ENCODE measurements at places on chromosomes 16 and 17. TPM values are rescaled to one million over a fixed set of nuclear protein-coding genes. Genes with fewer than 3 reads are reported as not detected.
A peak's percentile ranks its signal among the peaks of the same experiment; 100 is the strongest.

GRCh38 chr16:27410761-27411160 is 8.8 kb downstream of the IL21R start:
- DNase-seq: no peak

Gene PRSS53
- total RNA-seq: 4.0 TPM

Gene SCN4A
- 0.60 TPM for total RNA-seq

DNA sequence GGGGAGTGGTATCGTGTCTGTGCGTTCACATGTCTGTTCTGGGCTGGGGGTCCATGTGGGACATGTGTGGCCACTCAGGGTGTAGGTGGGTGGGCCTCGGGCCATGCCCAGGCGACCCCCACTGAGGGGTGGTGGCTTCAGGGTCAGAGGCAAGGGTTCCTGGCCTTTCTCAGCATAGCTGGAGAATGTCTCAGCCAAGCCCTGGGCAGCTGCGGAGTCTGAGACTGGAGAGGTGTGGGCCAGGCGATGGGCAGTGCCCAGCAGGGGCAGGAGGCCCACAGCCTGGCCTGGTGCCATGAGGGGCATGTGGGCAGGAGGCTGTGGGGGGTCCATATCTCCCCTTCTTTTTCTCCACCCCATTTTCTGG is 1.2 kb downstream of the FSCN2 start:
- no peak for DNase-seq

- DNase-seq: no peak
Measured at GRCh38 chr16:89404561-89404960, 85.8 kb downstream of the ANKRD11 start.

- no peak for DNase-seq
Measured at GRCh38 chr16:53708490-53708889, 4.5 kb downstream of the FTO start.

DNA sequence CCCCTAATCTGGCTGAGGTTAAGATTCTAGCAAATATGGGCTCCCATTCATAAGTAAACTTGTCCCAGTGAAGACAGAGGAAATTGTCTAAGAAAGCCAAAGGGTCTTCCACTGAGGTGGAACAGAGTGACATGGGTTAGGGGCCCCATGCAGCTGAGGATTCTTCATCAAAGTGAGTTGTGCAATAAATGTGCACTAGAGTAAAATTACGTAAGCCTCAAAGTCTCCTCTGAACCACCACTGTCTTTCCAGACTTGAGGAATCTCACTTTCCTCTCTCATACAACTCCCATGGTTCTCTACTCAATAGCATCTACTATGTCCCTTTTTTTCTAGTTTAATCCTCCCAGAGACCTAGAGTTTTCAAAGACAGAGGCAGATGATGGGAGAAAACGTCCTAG is 132.4 kb downstream of the CA10 start:
- DNase-seq: no peak

Gene FOXN1
- 0.34 TPM for total RNA-seq

Gene PRSS27
- total RNA-seq: 7.6 TPM

Gene TMEM238L
- total RNA-seq: not detected

Gene KCNJ16
- total RNA-seq: 0.29 TPM

- DNase-seq: no peak
Measured at GRCh38 chr17:57899822-57900221, 50.0 kb upstream of the MRPS23 start.

DNA sequence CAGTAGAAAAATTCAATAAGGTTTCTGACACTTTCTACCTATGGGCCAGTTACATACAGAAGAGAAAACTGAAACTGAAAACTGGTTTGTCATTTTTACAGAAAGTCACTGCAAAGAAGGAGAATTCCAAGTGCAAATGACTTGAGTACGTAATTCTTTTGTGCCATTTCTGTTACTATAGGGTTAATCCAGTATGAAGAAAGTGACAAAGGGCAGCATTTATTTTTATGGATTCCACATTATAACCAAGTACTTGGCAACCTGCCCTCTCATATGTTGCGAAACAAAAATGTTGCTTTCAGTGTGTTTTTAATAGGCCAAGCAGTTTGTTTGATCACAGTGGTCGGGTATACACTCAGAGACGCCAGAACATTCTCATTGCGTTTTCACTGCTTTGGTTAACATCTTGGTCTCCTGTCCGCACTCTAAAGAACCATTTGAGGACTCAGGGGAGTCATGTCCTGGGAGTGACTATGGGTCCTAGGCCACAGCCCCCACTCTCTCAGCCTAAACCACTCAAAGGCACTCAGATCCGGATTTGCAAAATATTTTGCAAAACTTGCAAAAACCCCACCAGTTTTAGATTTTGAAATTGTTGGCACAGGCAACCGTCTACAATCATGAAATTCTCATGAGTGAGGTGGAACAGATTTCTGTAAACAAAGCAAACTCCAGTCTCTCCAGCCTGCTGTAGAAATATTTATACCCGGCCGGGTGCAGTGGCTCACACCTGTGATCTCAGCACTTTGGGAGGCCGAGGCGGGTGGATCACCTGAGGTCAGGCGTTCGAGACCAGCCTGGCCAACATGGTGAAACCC is 15.4 kb upstream of the HELZ start:
- DNase-seq: no peak

GRCh38 chr17:66776999-66777688 is 57.8 kb upstream of the CACNG5 start:
- DNase-seq: no peak

- no peak for DNase-seq
Measured at GRCh38 chr17:11492511-11492910, 105.8 kb upstream of the DNAH9 start.

GRCh38 chr16:19066988-19067348 is 446 bp upstream of the COQ7 start:
- no peak for DNase-seq

DNA sequence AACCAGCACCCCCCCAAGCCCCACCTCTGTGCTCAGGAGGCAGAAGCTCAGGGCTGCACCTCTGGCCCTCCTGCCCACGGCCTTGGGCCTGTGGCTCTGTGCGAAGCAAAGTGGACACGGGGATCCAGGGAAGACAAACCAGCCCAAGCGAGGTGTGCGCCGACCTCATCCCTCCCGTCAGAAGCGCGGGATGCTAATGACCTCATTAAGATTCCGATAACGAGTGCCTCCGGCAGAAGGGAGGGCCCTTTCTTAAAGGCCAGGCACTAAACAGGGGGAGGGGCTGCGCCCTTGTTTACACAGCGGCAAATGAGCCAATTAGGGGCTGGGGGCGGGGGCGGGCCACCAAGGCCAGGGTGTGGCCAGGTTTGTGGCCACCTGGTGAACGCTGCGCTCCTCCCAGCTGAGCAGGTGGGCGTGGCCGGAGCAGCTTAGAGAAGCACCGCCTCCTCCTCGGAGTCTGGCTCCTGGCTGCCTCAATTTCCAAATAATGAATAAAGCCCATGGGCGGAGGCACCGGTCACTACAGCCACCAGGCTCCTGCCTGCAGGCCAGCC is 3.2 kb downstream of the CBX4 start:
- DNase-seq: no peak

DNA sequence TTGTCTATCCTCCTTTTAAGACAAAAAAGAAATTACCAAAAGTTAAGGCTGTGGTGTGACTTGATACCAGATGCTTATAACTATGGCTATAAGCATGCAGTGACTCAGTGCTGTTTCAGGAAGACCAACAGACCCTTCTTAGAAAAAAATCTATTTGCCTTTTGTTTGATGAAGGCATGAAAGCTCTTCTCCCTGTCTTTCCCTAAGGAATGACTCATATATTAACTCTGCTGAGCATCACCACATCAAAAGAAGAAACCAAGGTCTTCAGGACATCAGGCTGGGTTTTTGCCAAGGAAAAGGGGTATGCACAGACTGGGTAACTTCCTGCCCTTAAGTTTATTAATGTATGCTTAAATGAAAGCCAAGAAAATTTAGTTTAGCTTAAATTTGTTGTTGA is 47.1 kb downstream of the VMP1 start:
- DNase-seq: no peak

GRCh38 chr16:66271074-66272060 is 95.1 kb upstream of the CDH5 start:
- DNase-seq: peak; percentile 29

Gene NPIPB9
- total RNA-seq: 3.6 TPM

- no peak for DNase-seq
Measured at GRCh38 chr16:85281181-85281580, 168.9 kb upstream of the CIBAR2 start.

Gene PYDC1
- total RNA-seq: not detected

Gene GPR142
- total RNA-seq: not detected
